ENCODE measurements at places on chromosomes 1 and 21.

- DNase-seq, result no peak
Observed at GRCh38 chr1:61285371-61285885, 203.1 kb downstream of the NFIA start.

- peak; percentile 46 for DNase-seq
Observed at GRCh38 chr1:165424454-165425216, 20.3 kb downstream of the RXRG start.

DNA sequence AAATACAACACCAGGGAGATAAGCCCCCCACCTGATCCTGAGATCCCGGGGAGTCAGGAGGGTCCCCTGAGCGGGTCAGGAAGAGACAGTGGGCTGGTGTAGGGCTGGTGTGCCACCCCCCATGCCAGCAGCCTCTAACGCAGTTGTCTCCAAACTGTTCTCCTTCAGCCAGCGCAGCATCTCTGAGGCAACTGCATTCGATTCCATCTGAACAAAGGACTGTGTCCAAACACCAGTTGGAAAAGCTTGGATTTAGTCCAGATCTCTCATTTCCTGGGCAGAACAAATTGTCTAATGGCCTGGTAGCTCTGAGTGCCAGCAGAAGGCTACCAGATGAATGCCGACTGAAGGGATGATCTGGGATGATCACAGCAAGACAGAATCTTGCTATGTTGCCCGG, 44.1 kb upstream of the EIF4G3 start:
- no peak for DNase-seq

DNA sequence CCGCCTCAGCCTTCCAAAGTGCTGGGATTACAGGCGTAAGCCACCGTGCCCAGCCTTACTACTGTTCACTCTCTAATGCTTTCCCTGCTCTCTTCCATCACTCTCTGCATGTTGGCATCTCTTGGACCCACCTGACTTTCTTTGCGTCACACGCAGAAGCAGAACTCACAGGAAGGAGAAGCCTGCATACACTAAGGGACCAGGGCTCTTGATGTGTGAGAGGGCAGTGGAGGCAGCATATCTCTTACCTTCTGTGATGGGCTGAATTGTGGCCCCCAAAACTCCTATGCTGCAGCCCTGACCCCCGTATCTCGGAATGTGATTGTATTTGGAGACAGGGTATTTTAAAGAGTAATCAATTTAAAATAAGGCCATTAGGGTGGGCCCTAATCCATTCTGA, 26.7 kb upstream of the SLAMF9 start:
- no peak for DNase-seq

DNA sequence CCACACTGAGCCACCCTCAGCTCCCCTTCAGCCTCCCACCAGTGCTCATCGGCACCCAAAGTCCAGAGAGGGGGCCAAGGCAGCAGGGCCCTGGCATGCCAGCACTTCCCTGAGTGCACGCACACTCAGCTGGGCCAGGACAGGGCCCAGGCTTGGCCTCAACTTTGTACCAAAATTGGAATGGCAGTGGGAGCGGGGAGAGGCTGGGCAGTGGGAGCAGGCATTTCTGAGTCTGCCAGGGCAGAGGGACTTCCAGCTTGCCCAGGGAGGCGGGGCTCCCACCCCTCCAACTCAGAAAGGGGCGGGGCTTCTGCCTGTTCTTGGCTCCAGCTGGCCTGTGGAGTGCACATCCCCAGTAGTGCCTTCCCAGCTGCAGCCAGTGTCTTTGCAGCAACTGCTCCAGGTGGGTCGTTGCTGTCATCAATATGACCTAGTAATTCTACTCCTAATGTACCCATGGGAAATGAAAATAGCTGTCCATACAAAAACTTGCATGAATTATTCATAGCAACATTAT, 10.3 kb upstream of the SNX7 start:
- no peak for DNase-seq

GRCh38 chr1:156009404-156009803, 11.3 kb downstream of the SSR2 start:
- DNase-seq, result no peak

GRCh38 chr1:202498542-202498941, 150.0 kb downstream of the PPP1R12B start:
- no peak for DNase-seq

DNA sequence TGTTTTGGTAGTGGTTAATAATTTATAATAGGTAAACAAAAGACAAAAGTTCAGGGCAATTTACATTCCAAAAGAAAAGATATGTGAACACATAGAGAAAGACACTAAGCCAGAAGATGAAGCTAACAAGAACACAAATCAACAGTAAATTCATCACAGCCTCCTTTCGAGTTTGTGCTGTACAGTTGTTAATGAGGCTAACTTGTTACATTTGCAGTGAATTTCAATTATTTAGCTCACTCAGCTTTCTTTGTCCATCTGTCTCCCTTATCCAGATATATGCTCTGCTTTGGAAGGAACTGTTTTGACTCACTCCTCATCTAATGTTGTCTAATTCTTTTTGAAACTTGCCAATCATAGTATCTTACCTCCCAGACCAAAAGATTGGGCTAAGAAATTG, 423.3 kb upstream of the OLFM3 start:
- DNase-seq, result no peak

GRCh38 chr1:31509124-31510072, 66.9 kb upstream of the TINAGL1 start:
- DNase-seq, result no peak

DNA sequence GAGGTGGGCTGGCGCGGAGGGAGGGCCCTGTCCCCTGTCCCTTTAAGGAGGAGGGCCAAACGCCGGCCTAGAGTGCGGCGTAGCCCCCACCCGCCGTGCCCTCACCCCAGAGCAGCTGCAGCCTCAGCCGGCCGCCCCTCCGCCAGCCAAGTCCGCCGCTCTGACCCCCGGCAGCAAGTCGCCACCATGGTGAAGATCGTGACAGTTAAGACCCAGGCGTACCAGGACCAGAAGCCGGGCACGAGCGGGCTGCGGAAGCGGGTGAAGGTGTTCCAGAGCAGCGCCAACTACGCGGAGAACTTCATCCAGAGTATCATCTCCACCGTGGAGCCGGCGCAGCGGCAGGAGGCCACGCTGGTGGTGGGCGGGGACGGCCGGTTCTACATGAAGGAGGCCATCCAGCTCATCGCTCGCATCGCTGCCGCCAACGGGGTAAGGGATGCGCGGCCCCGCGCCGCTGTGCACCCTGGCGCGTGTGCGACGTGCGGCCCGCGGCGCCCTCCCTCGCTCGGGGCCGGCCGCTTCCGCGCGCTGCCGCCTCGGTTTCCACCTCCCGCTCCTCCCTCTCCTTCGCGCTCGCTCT, at the start of gene PGM1:
TSS of gene PGM1 (plus strand) at position 109 of the 583 bp plus-strand sequence. CDS start at position 187, 78 bp downstream.
- DNase-seq, result peak; percentile 80

DNA sequence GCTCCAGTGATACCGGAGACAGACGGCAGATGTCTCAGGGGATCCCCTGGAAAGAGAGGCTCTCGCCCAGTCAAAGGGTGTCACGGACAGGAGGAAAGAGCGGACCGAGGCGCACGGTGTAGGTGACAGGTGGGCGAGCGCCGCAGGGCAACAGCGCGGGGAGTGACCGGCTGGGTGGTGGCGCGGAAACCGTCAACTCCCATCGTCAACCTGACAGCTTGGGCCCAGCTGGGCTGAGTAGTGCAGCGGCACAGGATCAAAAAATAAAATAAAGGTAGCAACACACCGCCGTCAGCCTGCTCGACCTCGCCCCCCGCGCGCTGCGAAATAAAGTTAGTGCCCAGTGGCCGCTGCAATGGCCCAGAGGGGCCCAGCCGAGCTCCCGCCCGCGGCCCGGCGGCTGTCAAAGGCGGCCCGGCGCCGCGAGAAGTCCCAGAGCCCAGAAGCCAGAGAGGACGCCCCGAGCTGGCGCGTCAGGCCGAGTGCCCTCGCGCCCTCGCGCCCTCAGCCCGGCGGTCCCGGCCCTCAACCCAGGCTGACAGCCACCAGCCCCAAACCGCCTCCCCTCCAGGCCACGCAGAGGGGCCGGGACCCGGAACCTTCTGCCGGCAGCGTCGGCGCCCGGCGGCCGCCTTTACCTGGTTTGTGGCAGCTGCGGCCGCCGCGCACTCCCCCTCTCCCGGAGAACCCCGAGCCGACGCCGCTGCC, at the start of gene LYST:
TSS of gene LYST (minus strand) at position 702 of the 708 bp plus-strand sequence. CDS start 36,489 bp downstream, outside the sequence.
- peak; percentile 25 for DNase-seq

GRCh38 chr21:28767523-28767922, 225.2 kb downstream of the LTN1 start:
- no peak for DNase-seq

- no peak for DNase-seq
Observed at GRCh38 chr21:29340228-29340627, 41.5 kb downstream of the BACH1 start.

- no peak for DNase-seq
Observed at GRCh38 chr1:150366416-150367296, 2.7 kb downstream of the RPRD2 start.

GRCh38 chr1:164855716-164856329, 296.8 kb downstream of the PBX1 start:
- DNase-seq, result no peak

DNA sequence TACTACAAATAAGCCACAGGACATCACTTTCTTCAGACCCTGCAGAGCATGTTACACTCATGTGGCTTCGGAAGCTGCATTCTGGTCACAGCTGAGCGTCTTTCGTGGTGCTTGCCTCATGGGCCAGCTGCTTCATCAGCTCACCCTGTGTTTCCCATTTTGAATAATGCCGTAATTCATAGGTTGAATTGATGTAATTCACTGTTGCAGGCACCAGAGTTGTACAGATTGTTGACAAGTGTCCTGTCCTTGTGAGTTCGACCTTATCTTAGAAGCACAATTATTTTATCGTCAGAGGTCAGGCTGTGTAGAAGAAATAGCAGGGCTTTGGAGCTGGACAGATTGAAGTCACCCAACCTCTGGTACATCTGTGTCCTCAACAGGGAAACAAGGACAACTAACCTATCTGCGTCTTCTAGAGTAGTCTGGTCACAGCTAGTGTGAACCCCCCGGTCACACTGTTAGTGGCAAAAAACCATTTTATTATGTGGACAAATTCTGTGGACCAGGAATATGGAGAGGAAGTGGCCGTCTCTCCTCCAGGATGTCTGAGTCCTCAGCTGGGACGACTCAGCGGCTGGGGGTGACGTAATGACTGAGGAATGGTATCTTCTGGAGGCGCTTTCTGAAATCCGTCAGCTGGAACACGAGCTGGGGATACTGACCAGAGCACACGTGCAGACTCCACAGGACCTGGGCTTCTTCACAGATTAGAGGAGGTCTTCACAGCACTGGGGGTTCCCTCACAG, 17.8 kb downstream of the PKNOX1 start:
- DNase-seq, result peak; percentile 73

- DNase-seq, result peak; percentile 46
Observed at GRCh38 chr21:36149788-36150711, 6.6 kb upstream of the DOP1B start.

GRCh38 chr1:214154596-214155292, 126.2 kb upstream of the SMYD2 start:
- no peak for DNase-seq

GRCh38 chr1:32742199-32742947, 39.8 kb upstream of the SYNC start:
- DNase-seq, result no peak

GRCh38 chr1:9265968-9266367, 26.7 kb upstream of the SPSB1 start:
- DNase-seq, result no peak

DNA sequence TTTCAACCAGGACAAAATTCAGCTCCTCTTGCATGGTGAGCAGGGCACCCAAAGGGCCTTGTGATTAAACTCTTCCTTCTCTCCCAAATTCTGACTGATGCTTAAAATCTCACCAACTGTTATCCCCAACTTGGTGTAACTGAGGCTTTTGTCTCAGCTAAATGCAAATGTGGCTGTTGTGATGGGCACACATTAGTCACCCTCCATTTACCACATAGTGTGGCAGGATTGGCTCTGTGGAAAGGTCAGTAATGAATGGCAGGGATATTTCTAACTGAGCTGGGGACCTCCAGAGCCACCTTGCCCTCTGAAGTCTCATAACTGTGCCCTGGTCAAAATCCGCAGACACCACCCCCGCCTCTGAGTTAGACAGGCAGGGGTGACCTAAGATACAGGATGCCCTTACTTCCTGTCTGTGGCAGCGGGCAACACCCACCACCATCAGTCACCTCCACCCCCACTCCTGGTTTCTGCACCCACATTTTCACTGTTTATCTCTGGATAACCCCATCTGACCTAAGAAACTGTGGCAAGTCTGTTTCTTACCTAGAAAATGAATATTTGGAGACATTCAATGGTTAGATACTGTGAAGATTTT, 25.4 kb upstream of the RGS16 start:
- DNase-seq, result no peak

DNA sequence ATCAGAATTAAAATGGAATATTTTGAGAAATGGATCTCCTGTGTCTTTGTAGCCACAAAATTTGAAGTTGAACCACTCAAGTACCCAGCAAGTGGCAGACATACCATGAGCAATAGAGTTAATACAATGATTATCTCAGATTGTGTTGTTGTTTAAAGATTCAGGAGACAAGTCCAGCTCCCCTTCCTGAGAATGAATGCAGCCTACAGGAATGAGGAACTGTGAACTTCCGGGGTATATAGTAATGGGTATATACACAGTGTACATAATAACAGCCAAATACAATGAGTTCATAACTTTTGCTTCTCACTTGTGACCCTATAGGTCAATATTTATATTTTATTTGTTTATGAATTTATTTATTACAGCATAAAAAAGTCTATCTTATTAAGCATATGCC, 445.0 kb downstream of the SETD4 start:
- DNase-seq, result no peak

DNA sequence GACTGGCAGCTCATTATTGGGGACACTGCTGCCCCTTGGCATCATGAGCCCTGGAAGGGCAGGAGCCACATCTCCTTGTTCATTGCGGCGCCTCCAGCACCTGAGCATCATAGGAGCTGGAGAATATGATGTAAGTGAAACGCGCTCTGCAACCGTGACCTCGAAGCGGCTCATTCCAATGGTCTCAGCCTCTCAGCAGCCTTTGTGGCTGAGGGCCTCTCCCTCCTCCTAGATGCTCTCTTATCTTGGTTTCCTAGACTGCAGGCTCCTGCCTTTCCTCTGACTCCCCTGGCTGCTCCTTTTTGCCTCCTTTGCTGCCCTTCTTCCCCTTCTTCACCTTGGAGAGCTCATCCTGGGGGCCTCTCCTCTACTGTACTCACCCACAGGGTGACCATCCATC, 83.6 kb upstream of the CASZ1 start:
- no peak for DNase-seq

- no peak for DNase-seq
Observed at GRCh38 chr1:189619682-189620332, 857.9 kb downstream of the BRINP3 start.

DNA sequence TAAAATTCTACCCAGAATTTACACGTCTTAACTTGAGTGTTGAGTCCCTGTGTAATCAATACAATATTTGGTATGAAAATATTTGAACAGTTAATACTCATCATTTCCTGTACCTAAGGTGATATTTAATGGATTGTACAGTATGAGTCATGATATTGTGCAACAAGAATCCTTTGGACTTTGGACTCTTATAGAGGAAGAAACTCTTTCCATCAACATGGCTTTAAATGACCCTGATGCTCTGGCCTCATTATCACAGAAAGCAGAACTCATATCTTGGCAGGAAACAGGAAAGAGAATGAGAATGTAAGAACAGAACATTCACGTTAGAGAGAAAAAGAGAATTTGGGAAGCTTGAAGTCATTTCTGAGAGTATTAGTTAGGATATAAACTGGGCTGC, 168.8 kb upstream of the B3GALT2 start:
- DNase-seq, result no peak
